ENCODE measurements at places on chromosomes 7 and 10.

DNA sequence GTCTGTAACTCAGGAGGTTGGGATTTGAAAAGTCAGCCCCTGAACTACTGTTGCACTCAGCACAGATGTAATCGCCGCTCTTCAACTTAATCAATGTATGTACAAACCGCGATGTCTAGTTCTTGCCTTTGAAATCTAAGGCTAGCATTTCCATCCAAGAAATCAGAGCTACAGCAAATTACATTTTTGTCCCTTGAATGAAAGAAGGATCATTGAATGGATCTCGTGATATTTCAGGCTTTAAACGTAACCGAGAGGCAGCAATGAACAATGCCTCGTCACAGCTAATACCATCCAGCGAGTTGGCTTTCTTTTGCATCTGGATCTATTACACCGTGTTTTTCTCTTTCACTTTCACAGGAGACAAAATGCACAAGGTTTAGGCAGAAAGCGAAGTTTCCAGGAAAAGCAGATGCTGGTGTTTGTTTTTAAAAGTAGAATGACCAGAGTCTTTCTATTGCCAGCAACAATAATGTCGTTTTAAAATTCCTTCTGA is 5.5 kb downstream of the SKIDA1 start:
- no peak for DNase-seq

GRCh38 chr10:11265484-11265883 is 247.8 kb downstream of the CELF2 start:
- DNase-seq, result no peak

DNA sequence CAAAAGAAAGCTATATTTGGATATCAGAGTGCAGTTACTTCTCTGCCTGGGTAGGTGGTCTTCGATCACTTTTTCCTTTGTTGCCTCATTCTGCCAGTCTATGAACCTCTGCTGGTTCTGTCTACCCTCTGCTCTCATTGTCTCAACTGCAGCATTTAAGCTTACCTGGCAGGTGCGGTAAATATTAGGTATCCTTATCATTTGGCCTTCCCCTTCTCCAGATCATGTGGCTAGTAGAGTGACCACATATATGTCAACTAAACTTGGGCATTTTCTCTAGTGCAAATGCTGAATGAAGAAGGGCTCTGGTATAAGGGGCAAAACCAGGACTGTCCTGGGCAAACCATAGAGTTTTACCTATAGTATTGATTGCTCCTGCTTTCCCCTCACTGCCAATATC is 180.8 kb downstream of the MDFIC start:
- DNase-seq, result no peak

DNA sequence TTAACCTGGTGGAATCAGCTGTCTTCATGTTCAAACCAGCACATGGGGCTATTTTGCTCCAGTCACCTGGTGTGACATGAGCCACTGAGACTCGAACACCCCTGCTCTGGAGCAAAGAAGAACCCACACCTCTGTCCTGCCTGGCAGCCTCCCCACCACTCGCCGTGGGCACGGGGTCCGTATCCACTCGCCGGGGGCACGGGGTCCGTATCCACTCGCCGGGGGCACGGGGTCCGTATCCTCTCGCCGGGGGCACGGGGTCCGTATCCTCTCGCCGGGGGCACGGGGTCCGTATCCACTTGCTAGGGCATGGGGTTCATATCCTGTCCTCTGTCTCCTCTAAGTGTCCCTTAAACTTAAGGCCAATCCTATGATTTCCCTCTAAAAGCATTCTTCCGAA is 558.7 kb downstream of the PTPRN2 start:
- no peak for DNase-seq

DNA sequence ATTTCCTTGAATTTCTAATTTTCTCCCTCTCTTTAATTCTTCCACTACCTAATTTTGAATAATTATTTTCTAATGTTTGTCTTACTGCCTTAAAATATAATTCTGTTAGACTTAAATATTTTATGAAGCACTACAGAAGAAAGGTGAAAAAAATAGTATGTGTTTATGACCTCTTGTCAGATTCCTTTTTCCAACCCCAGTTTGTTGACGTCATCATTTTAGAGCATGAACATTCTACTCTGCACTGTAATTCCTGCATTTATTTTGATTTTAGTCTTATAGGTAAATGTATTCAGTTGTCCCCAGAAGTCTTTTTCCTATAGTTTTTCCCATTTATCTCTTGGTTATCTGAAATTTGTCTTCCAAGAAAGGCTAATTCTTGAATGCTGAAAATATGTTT is 468.1 kb downstream of the SORCS3 start:
- no peak for DNase-seq

DNA sequence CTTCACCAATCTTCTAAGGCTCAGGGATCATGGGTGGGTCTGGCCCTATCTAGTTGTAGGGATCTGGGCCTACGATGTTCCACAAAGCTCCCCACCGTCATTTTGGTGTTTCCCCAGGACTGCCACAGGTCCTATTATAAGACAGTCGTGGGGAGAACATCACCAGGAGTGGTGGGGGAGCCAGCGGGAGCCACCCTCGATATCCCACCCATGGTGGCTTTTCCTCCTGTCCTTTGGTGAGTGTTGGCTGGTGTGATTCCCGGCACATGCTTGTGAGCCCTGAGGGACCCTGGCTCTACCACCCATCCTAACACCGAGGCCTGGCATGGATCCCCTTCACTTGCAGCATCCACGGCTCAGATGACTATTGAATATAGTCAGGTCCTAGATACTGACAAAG is 247.4 kb downstream of the ACTR3B start:
- no peak for DNase-seq

DNA sequence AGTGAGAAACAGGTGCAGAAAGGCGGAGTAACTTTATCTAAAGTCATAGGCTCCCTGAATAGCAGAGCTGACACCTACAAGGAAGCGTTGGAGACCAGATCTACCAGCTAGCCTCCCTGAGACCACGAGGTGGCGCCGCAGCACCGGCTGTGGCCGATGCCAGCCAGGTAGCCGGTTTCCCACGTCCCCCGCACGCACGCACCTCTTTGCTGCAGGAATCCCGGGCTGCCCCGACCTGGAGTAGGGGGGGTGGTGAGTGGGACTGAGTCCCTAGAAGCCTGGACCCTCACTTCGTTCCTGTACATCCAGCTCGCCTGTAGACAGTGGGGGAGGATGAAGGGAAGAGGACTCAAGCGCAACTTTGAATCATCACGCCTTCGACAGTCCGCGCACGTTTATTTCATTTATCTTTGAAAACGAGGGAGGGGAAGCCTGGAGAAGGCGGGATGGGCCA is 3.7 kb downstream of the ELOVL3 start:
- peak; percentile 80 for DNase-seq

GRCh38 chr10:85598646-85599045 is 767.9 kb downstream of the GRID1 start:
- DNase-seq, result no peak

GRCh38 chr7:140197218-140197890 is 20.6 kb upstream of the KDM7A start:
- no peak for DNase-seq

DNA sequence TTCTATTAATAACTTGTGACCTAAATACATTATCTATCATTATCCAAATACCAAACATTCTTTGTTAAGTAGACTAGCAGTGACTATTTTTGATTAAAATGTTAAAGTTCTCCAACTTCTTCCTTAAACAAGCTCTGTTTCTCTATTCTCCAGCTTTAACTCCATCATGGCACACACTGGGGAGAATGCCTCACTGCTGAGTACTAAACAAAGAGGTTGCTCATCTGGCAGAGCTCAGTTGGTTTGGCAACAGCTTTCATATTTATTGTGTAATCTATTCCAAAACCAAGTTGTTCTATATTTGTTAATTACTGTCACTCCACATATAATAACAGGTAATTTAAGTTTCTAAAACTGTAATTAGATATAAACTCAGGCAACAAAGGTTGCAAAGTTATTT is 89.6 kb downstream of the USP6NL start:
- DNase-seq, result no peak

DNA sequence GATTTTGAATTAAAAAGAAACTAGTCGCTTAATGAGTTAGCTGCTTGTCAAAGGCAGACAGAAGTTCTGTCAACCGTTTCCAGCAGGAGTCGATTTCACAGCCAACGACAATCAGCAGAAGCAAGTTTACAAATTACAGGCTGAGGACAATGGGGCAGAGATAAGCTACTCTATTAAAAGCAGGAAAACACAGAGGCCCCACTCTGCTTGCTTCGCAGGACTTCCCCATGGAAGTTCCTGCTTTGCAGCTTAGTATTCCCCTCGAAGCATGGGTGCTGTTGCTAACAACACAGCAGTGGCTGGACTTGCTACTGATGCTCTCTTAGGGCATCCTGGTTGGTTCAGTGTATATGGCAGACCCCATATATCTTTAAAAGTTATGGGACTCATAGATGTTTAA is 50.8 kb upstream of the KLF6 start:
- DNase-seq, result no peak

- DNase-seq, result no peak
Observed at GRCh38 chr10:112448888-112449287, 1.9 kb downstream of the VTI1A start.

DNA sequence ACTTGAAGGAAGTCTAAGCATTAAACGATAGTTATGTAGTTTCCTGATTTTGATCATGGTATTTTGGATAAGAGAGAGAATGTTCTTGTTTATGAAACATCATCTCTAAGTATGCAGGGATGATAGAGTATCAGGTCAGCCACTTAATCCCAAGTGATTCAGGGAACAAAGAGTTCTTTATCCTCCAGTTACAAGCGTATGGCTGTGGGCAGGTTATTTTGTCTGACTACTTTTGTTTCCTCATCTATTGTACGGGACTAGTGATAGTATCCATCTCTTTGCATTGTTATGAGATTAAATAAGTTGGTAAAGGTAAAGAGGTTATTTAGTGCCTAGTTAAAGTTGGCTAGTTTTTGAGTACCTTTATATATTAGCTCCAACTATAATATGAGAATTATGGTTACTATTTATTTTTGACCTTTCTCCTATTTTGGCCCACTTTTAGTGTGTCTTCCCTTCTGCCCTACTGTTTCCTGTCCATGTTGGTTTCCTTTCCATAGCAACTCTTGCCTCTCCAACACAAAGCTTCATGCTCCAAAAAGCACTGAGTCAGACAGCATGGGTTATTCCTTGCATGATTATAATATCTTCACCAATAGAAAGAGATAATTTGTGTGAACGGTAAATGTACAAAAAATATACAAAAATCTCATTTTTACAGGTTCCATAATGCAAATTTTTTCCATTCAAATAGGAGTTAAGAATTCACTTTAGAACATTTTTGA is 65.4 kb downstream of the SP8 start:
- no peak for DNase-seq

- no peak for DNase-seq
Observed at GRCh38 chr10:31897506-31897905, 31.1 kb downstream of the ARHGAP12 start.

GRCh38 chr7:143375298-143376034 is 5.7 kb upstream of the ZYX start:
- DNase-seq, result no peak

DNA sequence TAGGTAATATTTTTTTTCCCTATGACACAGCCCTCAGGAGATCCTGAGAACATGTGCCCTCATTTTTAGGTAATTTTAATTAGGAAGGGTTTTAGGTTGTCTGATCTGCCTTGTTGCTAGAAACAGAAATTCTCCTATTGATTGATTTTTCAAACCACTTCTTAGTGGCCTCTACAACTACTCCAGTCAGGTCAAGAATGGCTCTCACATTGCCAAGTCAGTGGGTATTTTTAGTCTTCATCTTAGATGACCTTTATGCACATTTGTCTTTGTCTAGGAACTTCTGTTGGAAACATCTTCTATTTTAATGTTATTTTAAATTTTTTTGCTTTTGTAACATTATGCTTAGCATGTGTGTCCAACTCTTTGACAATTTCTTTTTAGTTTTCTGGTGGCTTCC is 162.3 kb downstream of the MLLT10 start:
- DNase-seq, result no peak

GRCh38 chr10:113060201-113061053 is 110.4 kb downstream of the TCF7L2 start:
- no peak for DNase-seq

- no peak for DNase-seq
Observed at GRCh38 chr10:36096576-36096975, 454.5 kb upstream of the FZD8 start.

DNA sequence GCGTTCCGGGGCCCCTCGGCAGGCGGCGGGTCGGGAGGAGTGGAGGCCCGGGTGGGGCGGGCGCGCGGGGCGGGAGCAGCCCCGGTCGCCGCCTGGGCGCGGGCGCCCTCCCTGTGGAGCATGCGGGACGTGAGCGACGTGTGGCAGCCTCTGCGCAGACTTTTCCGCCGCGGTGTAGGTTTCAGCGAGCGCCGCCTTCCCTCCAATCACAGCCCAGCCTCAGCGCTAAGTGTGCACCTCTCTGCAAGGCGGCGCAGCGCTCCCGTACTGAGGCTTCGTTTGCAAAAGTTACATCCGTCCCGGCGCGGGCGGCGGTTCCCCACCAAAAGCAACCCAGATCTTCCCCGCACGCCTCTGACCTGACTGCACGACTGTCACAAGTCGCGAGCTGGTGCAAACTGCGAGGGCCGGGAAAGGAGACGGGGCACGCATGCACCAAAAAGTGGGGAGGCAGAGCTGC is 1.2 kb upstream of the PFKFB3 start:
- peak; percentile 78 for DNase-seq

- no peak for DNase-seq
Observed at GRCh38 chr7:57638666-57639065, 188.7 kb downstream of the ZNF716 start.

- peak; percentile 50 for DNase-seq
Observed at GRCh38 chr7:30323006-30323355, 38.6 kb downstream of the ZNRF2 start.

DNA sequence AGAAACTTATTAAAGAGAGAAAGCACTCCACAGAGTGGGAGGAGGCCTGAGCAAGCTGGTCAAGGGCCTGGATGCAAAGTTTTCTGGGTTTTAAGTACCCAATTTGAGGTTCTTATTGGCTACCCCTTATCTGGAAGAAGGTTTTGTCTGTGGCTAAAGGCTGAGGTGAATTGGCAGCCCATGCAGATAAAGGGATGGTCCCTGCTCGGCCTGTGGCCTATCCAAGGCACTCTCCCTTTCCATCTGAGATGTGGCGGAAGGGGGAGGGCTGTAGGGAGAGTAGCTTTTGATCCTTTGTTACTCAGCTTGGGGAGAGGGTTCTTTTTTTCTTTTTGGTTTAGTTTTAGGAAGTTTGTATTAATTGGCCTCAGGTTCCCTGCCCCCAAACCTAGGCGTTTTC is 465.1 kb downstream of the ATRNL1 start:
- DNase-seq, result no peak

- no peak for DNase-seq
Observed at GRCh38 chr7:74134117-74134620, 40.0 kb upstream of the EIF4H start.

GRCh38 chr7:150401861-150402631 is 22.9 kb downstream of the ZNF775 start:
- DNase-seq, result no peak
